GM18507 (cell line): ENCODE measurements at places on chromosomes 2 and 18.

DNA sequence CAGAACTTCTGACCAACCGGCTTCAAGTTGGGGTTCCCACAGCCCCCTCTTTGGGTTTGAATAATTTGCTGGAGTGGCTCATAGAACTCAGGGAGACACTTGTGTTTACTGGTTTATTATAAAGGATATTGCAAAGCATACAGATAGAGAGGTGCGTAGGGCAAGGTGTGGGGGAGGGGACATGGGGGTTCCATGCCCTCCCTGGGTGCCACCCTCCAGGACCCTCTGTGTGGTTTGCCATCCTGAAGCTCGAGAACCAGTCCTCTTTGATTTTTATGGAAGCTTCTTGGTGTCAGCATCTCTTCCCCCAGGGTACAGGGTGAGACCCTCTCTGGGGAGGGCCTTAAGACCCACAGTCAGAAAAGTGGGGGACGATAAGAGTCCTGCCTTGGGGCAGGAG, 38.8 kb downstream of the ITGB1BP1 start:
- no peak for DNase-seq

DNA sequence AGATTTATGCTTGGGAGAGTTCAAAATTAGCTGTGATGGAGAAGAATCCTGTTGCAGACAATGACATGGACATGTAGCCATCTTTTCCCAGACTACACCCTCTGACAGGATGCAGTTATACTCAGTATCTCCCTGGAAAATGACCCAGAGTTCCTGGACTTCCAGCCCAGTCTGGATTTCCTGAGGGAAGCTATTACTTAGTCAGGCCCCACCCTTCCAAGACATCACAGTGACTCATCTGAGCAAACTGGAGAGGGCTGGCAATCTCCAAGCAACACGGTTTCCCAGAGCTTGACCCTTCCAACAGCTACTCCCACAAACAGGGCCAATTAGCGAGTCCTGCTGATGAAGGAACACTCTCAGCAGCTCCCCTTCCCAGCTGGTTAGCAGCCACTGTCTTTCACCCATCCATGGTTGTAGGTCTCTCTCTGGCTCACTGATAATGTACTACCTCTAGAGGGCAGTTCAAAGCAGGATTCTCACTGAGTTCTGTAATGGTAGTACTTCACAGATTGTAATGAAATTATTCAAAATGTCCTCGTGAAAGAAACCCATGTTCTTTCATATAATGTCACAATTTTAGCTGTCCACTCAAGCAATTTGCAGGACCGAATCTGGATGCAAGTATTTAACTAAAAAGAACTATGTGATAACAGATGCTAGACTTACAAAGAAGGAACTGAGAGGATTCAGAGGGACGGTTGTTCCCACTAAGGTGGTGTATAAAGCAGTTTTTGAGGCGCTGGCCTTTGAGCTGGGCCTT, 110.2 kb downstream of the MDH1 start:
- no peak for DNase-seq

DNA sequence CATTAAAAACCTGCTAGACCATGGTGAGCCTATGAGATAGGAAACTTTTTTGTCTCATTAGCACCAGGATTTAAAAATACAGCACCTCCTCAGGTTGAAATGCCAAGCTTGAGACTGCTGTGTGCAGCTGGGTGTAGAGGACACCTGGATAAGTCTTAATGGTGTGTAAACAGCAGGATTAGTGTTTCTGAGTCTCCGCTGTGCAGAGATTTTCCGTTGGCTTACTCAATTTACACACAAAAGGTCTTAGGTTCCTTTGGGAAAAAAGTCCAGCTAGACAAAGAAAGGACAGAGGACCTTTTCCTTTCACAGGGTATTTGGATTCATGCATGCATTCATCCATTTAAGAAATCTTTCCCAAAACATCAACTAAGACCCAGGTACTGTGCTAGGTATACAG, 168.1 kb downstream of the NRXN1 start:
- no peak for DNase-seq

- no peak for DNase-seq
Measured at GRCh38 chr2:241094172-241094571, 7.9 kb downstream of the MTERF4 start.

DNA sequence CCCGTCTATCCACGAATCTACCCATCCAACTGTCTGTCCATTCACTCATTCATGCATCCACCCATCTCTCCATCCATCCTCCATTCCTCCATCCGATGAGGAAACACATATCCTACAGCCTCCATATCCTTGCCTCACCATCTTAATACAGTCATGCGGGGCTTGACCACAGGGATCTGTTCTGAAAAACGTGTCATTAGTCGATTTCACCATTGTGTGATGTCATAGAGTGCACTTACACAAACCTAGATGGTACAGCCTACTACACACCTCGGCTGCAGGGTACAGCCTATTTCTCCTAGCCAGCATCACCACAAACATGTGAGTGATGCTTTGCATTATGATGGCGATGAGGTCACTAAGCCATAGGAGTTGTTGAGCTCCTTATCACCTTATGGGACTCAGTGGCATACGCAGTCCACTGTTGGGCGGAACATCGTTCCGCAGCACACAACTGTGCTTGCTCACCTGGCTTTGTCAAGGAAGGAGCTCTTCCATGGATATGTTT, 1.9 kb upstream of the NT5DC4 start:
- DNase-seq = no peak

- DNase-seq = no peak
Measured at GRCh38 chr2:211737282-211737681, 801.3 kb downstream of the ERBB4 start.

DNA sequence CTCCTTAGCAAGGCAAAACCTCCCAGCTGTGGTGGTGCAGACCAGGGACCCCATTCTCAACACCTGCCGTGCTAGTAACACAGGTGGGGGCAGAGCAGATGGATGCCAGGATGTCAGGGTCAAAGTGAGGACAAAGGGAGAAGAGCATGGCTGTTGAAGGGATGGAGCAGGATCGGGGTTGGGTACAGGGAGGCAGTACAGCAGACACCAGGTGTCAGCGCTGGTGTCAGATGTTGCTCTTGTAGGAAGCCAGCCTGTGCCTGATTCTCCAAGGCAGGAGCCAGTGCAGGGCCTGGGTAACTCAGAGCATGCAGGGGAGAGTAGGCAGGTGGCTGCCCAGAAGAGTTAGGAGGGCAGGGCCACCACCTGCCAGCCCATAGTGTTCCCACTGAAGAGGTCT, 222.1 kb upstream of the SPRED2 start:
- no peak for DNase-seq

DNA sequence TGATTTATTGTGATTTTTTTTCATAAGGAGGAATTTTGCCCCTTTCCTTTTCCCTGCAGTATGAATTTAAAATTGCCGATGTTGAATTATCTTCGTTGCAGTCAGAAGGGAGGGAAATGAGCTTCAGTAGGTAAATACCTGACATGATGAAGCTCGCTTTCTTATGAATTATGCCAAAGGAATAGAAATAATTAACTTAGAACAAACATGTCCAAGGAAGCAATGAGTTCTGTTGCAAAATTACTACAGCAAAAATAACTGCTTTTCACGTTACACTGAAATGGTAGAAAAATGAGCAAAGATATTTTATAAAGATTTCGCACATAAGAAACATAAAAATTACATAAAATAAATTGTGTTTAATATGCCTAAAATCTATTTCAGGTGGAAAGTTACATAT, 91.1 kb upstream of the ZNF804A start:
- no peak for DNase-seq

- no peak for DNase-seq
Measured at GRCh38 chr2:164495491-164496223, 125.6 kb downstream of the GRB14 start.

DNA sequence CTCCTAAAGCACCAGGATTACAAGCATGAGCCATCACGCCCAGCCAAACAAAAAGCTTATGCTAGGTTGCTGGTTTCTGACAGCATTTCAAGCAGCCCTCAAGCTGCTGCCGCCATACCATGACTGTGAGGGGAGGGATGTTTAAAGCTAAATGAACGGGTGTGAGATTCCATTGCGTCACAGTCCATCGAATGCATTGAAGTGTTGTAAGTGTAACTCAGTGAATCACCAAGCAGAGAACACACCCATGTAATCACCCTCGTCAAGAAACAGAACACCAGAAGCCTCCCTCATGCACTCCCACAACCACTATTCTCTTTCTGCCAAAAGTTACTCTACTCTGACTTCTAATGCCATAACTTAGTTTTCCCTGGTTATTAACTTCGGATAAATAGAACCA, 32.8 kb upstream of the MC5R start:
- no peak for DNase-seq

DNA sequence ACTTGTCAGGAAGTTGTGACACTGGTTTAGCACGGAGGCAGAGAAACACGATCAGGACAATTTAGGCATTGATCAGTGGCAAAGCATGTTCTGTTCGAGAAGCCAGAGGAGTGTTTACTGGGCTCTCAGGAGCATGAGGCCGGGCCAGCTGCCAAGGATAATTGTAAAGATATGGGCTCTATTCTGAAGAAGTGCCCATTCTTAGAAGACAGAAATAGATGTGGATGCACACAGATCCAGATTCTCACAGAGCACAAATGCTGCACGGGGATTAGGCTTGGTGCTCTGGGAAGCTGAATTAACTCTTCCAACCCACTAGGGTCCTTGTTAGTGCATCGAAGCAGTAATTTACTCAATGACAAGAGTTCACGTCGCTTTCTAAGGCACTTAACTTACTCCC, 16.2 kb downstream of the AFF3 start:
- no peak for DNase-seq

DNA sequence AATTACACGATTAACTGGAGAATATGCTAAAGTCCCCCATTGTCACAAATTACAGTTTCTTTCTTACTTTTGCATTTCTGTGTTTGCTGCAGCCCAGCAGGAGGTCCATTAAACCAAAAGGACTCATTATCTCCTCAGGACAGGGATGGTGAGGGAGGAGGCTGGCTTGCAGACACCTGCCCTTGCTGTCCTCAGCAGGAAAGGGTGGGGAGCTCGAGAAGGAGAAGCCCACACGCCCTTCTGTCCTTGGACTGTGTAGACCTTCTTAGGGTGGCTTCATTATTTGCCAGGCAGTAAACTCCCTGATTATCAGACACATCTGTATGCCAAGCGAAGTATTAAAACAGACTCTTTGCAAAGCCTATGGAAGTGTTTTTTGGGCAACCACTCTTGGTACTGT, 196.0 kb downstream of the LDLRAD4 start:
- no peak for DNase-seq

GRCh38 chr18:22528291-22528690, 110.6 kb upstream of the CTAGE1 start:
- DNase-seq = no peak

DNA sequence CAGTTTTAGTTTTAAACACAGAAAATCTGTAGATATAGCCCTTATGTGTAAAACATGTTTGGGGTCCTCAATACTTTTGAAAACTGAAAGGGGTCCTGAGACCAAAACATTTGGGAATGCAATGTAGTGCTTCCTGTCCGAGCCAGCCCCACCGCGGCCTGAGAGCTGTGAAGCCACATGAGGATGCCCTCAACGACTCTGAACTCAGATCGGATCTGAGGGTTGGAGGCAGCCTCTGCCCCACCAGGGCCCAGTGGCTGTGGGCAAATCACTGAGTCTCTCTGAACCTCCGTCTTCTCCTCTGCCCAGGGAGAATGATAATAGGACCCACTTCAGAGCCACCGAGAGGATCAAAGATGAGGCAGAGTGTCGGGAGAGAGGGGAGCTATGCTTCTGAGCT, 33.4 kb upstream of the HPCAL1 start:
- no peak for DNase-seq

DNA sequence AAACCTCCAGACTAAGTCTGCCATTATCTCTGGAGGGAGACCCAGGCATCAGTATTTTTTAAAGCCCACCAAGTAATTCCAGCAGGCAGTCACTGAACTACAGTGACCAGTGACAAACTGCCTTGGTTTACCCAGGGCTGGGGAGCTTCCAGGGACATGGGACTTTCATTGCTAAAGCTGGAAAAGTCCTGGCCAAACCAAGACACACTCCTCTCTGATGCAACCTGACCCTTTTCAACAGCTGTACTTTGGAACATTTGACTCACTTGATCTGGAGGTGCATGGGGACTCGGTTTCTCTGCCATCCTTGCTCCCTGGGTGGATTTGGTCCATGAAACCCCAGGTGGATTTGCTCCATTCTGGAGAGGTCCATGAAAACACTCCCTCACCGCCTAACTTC, 7.0 kb downstream of the MRO start:
- no peak for DNase-seq

GRCh38 chr2:204033611-204034495, 97.3 kb downstream of the ICOS start:
- DNase-seq = no peak

- DNase-seq = no peak
Measured at GRCh38 chr2:49306925-49307324, 152.6 kb upstream of the FSHR start.

- no peak for DNase-seq
Measured at GRCh38 chr2:236552212-236552542, 17.4 kb upstream of the ACKR3 start.

DNA sequence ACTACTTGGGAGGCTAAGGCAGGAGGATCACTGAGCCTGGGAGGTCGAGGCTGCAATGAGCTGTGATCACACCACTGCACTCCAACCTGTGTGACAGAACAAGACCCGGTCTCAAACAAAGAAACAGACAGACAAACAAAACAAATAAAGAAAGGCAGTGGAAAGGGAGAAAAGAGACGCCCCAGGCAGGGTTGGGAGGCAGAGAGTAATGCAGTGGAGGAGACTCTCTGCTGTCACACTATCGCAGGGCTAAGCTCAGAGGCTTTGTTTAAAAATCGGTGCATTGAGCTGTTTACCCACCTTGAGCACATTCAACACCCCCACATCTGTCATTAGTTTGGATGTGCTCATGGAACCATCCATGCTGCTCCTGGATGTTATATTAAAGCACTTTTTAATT, 84.2 kb upstream of the RMP24 start:
- DNase-seq = no peak

GRCh38 chr2:189163889-189164288, 15.7 kb downstream of the COL5A2 start:
- no peak for DNase-seq

DNA sequence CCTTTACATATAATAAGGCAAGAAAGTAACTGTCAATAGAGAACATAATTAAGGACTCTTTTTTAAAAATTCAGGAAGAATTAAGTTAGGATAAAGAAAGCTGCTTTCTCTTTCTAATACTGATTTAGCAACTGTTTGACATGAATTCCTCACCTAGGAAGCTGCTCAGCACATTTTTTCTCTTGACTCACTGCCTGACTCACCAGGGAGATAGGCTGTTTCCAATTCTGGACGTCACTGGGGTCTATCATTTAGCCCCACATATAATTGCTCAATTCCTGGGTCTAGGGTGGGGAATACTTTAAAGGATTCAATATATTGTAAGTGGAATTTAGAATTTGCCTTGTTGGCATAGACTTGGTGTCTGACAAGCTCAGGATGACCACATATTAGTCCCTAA, 50.8 kb upstream of the UGP2 start:
- DNase-seq = no peak

- DNase-seq = no peak
Measured at GRCh38 chr2:112493858-112494648, 12.1 kb downstream of the TTL start.

GRCh38 chr2:6224267-6224666, 532.1 kb downstream of the SOX11 start:
- DNase-seq = no peak

GRCh38 chr18:59660786-59661743, 36.2 kb downstream of the CCBE1 start:
- DNase-seq = no peak

GRCh38 chr2:20339012-20339411, 11.6 kb downstream of the PUM2 start:
- DNase-seq = no peak
